SJSA1 (cell line): ENCODE measurements at places on chromosomes 12 and 14.

DNA sequence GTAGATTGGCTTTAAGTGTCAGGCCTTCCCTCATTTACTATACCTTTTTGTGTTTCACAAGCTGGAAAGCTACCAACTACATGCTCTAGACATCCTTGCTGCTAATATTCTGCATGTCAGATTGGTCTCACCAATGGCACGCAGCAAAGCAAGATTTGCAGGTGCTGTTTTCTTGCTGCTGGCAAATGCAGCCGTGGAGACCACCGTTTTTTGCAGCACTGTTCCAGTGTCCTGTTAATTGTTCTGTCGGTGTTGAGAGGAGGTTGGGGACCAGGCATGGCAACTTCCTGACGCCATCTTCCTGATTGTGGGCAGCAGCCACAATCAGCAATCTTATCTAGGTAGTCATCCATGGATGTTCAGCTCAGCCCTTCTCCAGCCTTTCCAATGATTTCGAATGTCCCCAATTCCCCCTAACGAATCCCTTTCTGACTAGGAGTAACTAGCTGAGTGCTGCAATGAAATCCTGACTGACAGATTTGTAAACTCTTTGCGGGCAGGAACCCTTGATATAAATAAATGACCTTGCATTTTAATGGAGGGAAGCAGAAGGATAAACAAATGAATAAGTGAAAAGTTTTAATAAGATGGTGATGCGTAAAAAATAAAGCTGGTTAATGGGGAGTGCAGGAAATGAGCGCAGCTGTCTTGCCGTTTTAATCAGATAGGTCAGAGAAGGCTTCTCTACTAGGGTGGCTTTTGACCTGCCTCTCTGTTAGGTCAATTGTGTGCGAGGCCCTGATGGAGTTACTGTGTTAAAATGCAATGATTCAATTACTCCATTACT, 574 bp upstream of the CRADD start:
- no peak for DNase-seq

- DNase-seq = no peak
These were observed 12.9 kb upstream of the RNASE10 start for GRCh38 chr14:20492486-20492885.

DNA sequence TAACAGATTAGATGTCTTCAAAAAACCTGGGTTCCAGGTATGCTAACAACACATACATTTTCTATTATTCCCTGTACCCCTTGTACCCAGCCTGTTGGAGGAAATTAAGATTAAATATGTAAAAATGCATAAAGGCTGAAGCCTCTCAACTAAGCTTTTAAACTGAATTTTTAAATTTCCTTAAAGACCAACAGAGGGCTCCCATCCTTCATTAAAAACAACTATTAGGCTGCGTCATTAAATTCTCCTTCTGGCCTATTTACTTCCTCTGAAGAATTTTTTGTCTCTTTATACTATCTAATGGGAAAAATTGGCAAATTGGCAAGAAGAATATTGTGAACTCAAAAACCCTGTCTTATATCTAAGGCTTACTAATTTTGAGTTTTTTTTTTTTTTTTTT, 21.8 kb downstream of the SENP1 start:
- DNase-seq = no peak

DNA sequence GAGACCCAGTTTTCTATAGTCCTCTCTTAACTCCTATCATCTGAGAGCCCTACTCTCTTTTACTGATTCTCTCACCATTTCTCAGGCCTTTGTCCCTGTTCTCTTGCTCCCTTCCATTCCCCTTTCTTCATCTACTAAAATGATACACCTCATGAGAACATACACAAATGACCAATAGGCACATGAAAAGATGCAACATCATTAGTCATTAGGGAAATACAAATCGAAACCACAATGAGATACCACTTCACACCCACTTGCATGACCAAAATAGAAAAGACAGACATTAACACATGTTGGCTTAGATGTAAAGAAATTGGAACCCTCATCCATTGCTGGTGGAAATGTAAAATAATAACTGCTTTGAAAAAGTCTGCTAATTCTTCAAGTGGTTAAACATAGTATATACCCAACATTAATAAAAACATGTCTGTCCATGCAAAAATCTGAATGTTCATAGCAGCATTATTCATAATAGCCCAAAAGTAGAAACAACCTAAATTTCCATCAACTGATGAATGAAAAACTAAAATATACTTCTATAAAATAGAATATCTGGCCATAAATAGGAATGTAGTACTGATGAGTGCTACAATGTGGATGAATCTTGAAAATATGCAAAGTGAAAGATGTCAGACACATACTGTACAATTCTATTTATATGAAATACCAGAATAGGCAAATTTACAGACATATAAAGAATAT, 66.0 kb downstream of the DENND5B start:
- peak; percentile 18 for DNase-seq

DNA sequence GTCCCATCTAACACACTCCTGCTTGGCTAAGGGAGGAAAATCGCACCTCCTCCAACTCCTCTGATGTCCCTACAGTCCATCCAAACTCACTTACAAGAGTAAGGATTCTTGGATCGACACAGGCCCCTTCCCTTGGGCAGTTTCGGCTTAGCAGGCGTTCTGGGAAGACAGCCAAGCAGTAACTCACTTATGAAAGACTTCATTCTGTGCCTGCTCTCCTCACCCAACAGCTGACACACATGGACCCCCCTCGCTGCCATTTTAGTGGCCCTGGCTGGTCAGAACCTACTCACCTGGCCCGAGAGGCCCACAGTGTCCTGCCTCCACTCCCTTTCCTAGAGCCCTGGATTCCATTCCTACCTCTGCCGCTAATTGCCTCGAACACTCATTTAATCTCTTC, 52.3 kb upstream of the BCL2L14 start:
- peak; percentile 34 for DNase-seq

- DNase-seq = peak; percentile 32
These were observed 9.3 kb upstream of the ESR2 start for GRCh38 chr14:64303471-64303917.

DNA sequence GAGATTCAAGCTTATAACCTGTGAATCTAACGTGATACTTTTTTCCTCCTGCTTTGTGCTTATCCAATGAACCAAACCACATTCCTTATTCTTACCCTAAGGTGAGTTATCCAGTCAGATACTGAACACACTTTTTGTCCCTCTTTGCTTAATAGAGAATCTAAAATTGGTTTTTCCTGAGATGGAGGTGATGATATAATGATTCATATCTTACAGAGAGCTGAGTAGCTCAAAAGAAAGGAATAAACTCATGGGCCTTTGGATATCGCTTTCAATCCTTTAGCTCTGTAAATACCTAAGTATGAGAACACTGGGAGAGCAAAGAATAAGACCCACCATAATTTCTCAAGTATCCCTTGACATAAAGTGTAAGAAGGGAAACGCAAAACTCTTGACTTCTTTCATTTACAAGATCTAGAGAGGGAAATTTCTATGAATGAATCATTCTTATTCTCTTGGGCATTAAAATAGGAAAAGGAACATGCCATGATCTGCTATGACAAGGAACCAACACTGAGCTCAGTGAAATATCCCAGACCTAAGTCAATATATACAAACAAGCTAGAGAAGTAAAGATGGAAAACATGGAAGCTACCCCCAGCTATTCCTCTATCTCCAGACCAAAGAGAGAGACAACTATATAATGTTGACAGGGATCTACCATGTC, 81.8 kb upstream of the STAC3 start:
- DNase-seq = no peak
